Effector memory CD4-positive, alpha-beta T cell (primary cell): ENCODE measurements at places on chromosomes 2 and 18.

GRCh38 chr2:27573452-27573851 is 9.4 kb upstream of the ZNF512 start:
- DNase-seq = no peak

- no peak for DNase-seq
These were observed 114.5 kb downstream of the USP34 start for GRCh38 chr2:61356261-61356957.

DNA sequence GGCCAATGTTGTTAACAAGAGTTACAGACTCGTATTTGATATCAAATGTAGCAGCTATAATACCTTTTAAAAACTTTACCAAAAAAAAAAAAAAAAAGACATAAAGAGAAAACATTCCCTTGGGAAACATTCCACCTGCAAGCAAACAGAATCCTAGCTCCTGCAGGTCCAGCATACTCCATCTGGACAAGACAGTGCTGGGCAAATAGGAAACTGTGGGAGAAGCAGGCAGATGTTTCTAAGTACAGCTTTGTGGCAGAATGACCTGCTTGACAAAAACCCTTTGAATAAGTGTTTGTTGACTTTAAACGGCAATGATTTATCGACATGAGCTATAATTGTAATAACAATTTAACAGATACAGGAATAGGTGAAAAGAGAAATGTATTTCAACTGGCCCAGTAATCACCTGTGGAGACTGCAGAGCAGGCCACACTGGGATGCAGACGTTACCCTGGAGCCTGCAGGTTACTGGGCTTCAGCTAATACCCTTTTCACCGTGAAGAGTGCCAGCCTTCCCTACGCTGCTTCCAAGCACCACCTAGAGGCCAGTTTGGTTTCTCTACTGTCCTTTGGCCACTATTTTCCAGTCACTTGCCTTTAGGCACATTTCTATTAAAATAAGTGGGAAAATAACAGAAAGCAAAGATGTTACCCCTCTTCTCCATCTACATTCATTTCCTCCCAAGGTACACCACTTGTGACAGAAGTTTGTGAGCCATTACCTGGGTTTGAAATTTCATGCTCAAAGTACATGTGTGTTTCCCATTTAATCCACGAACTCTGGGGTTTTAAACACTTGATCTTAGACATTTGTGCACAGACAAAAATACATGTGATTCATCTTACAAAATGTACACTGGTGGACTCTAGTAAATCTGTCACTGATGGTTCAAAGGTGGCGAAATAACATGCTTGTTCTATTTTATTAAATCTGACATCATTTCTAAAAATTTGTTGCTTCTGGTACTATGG is 96.9 kb upstream of the ZNF397 start:
- DNase-seq = no peak

DNA sequence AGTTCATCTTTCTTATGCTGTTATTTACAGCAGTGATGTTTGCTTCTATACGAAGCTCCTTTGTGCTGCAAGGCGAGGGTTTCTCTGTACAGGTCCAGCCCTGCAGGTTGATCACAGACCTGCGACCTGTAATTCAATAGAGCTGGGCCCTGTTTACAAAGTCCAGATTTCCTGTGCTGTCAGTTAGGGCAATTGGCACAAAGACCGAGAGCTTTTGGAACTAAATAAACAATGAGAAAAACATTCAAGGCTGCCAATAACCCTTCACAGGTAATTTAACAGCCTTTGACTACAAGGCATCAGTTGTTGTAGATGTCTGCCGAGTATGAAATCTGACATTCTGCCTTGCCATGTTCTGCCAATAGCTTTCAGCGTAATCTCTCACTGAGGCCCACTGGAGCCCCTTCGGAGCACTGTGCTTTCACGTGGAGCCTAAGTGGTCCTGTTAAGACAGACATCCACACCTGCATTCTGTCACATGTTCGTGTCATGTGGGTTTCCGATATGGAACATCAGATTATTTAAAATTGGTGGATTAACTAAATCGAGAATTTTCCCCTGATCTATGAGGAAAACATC is 232.5 kb downstream of the PTGR3 start:
- DNase-seq = no peak

GRCh38 chr2:192655916-192656315 is 461.2 kb upstream of the TMEFF2 start:
- DNase-seq = no peak

GRCh38 chr2:175161-175786 is 88.6 kb downstream of the SH3YL1 start:
- DNase-seq = no peak

- DNase-seq = no peak
These were observed 264.7 kb upstream of the ID2 start for GRCh38 chr2:8416849-8417832.

GRCh38 chr2:85327160-85327821 is 498 bp downstream of the TGOLN2 start:
- DNase-seq = peak; percentile 41

DNA sequence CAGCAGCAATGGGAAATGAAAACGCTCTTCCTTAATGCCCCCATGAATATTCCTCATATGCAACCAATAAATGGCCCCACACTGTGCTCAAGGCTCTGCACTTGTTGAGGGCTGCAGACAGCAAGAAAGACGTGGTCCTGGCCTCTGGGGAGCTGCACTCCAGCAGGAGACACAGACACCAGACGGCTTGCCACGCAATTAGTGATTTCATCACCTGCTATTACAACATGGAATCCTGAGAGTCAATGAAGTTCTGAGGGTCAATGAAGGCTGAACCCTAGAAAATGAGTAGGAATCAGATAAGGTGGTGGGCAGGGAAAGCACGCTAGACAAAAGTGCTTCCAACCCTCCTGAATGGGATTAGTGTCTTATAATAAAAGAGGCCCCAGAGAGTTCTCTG is 18.9 kb downstream of the CREG2 start:
- DNase-seq = no peak

DNA sequence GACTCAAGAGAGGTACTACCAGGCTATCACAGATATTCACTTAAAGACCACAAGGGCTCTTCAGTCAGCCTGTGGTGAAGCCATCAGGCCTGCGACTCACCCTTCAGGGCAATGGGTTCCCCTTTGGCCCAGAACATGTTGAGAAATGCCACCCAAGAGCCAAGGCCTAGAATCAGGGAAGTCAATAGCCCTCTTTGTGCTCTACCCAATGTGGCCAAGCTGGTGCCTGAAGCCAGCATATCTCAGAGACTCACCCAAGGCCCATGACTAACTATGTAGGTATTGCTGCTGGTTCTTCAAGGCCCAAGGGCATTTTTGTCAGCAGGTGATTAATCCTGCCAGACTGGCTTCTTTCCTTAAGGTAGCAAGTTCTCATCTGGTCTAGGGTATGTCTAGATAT is 338.9 kb upstream of the SETBP1 start:
- no peak for DNase-seq

- DNase-seq = no peak
These were observed 1.7 kb upstream of the PKDCC start for GRCh38 chr2:42045848-42046748.

- no peak for DNase-seq
These were observed 14.0 kb downstream of the HOXD1 start for GRCh38 chr2:176202491-176202890.

DNA sequence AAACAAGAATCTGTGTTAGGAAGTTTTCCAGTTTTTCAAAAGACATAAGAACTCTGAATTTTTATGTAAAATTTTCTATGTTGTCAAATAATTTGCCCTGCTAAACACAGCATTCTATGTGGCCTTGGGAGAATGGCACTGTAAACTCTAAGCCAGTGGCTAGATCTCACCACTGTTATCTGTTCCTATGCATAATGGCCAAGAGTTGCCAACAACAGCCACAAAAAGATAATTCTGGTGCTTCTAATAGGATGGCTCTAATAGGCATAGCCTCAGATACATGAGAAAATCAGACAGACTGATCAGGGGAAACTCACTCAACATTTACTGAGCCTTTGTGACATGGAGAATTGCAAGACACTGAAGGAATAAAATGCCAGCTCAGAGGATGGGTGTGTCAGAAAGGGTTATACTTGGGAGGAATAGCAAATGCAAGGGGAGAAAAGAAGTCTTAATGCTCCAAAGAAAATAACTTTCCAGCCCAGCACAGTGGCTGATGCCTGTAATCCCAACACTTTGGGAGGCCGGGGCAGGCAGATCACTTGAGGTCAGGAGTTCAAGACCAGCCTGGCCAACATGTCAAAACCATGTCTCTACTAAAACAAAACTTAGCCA is 63.7 kb downstream of the COBLL1 start:
- DNase-seq = no peak

DNA sequence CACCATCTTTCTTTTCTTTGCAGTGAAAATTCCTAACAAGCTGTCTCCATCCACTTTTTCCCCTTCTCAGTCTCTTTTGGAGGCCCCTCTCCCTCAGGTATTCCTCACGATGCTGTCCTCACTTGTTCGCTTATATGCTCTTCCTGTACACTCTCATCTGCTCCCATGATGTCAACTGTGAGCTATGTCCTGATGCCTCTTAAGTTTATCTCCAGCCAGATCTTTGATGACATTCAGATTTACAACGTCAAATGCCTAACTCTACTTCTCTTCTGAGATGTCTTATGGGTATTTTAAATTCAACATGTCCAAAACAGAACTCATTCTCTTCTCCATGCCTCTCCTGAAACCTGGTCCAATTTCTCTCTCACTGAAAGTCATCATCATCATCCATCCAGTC is 55.1 kb upstream of the SERTAD2 start:
- DNase-seq = no peak

DNA sequence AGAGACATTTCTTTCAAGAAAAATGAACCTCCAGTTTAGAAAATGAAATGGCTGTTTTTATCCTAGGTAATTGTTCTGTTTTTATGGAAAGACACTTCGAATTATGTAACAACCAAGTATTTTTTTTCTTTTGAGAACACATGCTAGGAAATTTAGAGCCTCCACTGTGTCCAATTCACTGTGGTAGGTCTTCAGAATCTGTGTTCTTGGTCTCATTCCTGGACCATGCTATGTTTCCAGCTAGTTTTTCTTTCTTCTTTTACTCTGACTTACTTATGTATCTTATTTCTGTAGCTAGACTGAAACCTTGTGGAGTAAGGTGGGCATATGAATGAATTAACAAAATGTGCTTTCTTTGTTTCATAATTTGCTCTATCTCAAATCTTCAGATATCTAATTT is 391.7 kb upstream of the KLHL29 start:
- no peak for DNase-seq

- no peak for DNase-seq
These were observed 39.1 kb downstream of the CDC42EP3 start for GRCh38 chr2:37632310-37632709.
